Large intestine (tissue), 12 donors: ENCODE measurements at places on chromosomes 16 and 17. TPM values are rescaled to one million over a fixed set of nuclear protein-coding genes. Genes with fewer than 3 reads are reported as not detected.

The COASY gene
- 65.6 TPM for polyA plus RNA-seq

The BFAR gene
- 59.4 TPM for polyA plus RNA-seq

The NPTX1 gene
- 1.3 TPM for polyA plus RNA-seq

The CDH3 gene
- polyA plus RNA-seq = 5.1 TPM

The KRT24 gene
- not detected for polyA plus RNA-seq
